ENCODE measurements at places on chromosomes 11 and 22.

- DNase-seq, result no peak
These were observed 81.4 kb downstream of the SFI1 start for GRCh38 chr22:31577711-31578110.

DNA sequence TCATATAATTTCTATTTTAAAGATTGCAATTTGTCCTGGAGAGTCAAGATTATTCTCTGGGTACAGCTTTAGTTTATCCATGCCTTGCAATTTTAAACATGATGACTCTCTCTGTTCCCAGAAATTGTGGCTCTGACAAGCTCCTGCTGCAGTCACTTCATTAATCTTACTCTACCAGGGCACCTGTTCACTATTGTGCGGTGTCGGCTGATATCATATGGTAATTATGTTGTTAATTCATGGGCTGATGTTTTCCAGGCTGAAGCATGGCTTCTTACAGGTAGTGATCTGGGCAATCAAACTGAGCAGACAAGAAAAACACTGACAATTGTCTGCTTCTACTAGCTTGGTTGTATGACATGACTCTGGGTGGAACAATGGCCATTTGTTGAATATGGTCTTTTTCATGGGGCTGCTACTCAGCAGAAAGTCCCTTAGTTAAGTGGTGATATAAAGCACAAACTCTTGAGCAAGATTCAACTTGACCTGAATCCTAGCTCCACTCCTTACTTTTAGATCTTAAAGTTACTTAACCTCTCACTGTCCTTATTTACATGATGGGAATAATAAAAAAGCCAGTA lies 230.7 kb downstream of the FAT3 start:
- DNase-seq, result no peak

GRCh38 chr11:2651054-2651617 lies 48.7 kb downstream of the KCNQ1OT1 start:
- no peak for DNase-seq

- no peak for DNase-seq
These were observed 18.3 kb upstream of the MUC5B start for GRCh38 chr11:1204381-1205101.

DNA sequence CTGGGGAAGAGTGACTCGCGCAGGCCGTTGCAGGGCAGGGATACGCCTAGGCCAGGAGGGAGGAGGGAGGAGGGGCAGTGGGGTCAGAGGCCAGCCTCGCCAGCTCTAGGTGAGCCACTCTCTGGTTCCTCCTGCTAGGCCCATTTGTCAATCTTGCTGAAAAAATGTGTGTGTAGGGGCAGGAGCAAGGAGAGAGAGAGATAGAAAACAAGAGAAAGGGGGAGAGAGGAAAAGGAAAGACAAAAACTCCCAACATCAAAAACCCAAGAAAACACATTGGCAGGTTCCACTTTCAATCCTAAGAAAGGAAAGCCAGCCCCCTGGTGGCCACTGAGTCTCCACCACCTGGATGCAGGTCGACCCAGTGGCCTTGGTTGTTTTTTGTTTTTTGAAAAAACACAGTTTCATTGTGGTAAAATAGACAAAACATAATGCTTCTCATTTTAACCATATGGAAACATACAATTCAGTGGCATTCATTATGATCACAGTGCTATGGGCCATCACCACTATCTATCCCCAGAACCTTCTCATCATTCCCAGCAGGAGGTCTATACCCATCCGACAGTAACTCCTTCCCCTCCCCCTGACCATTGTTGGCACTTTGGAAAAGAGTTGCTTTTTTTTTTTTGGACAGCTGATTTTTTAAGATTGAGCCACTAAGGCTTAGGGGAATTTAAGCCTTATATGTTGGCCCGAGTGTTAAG lies 10.9 kb downstream of the OMP start:
- DNase-seq, result no peak

DNA sequence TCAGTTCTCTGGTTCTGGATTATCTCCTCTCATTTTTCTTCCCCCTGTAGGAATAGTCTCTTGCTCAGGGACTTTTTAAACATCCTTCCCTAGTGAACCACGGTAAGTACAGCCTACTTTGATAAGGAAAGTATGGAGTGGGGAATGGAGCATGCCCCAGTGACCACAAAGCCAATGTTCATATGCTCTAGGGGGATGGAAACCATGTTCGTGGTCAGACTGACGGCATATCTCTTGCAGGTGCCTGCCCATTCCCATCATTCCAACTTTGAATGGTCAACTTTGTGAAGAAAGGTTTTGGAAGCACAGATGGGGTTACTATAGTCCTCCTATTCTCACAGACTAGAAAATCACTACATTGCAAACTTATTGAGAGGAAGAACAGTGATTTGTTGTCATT lies 332.5 kb upstream of the NCAM1 start:
- no peak for DNase-seq
